ENCODE measurements at places on chromosomes 6 and 20. TPM values are rescaled to one million over a fixed set of nuclear protein-coding genes. Genes with fewer than 3 reads are reported as not detected.

GRCh38 chr20:5772704-5773103 lies 22.5 kb downstream of the SHLD1 start:
- no peak for DNase-seq
- no peaks in the 10 kb centered on the region for H3K36me3 ChIP-seq
- no peak overlapping the region for H3K27ac ChIP-seq
- no peaks in the 10 kb centered on the region for H3K27me3 ChIP-seq
- no peaks in the 10 kb centered on the region for H3K4me1 ChIP-seq

GRCh38 chr6:131729550-131729949 lies 18.7 kb upstream of the CTAGE9 start:
- no peak overlapping the region for H3K4me3 ChIP-seq
- no peak for DNase-seq
- H3K4me1 ChIP-seq = peaks cover 28% of the 10 kb centered on the region
- no peaks in the 10 kb centered on the region for H3K27me3 ChIP-seq
- H3K36me3 ChIP-seq = no peaks in the 10 kb centered on the region

DNA sequence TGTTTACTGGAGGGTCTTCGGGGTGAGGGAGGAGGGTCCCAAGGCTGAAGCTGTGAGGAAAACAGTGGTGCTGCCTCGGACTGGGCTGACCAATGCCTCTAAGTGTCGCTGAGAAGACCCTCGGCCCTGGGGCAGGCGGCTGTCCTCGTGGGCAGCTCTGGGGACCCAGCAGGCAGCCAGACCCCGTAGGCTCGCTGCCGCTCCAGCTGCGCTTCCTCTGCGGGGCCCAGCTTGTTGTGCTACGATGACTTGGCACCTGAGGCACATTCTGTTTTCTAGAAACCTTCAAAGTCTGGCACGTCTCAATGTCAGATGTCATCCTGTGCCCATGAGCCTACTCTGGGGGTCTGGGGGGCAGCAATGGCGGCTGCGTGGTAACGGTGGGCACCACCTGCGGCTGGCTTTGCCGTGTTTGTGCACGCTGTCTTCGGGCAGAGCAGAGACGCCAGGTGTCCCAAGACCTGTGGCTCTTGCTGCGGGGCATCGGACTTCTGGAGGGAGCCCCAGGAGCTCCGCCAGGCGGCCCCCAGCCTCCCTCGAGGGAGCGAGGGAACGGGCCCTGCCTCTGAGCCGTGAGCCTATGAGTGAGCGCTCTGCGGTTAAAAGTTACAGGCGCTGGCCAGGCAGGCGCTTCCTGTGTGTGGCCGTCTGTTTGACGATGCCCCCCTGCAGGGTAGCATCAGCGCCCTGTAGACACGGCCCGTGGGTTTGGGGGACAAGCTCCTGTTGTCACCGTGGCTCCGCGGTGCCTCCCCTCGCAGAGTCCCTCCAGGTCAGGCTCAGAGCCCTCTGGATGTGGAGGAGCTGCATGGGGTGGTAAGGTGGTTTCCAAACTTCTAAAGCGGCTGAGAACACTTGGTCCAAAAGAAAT lies 6.8 kb downstream of the SLC17A9 start:
- H3K4me3 ChIP-seq = no peak overlapping the region
- peaks cover 4% of the 10 kb centered on the region for H3K4me1 ChIP-seq
- H3K27me3 ChIP-seq = no peaks in the 10 kb centered on the region
- DNase-seq = peak; percentile 51

DNA sequence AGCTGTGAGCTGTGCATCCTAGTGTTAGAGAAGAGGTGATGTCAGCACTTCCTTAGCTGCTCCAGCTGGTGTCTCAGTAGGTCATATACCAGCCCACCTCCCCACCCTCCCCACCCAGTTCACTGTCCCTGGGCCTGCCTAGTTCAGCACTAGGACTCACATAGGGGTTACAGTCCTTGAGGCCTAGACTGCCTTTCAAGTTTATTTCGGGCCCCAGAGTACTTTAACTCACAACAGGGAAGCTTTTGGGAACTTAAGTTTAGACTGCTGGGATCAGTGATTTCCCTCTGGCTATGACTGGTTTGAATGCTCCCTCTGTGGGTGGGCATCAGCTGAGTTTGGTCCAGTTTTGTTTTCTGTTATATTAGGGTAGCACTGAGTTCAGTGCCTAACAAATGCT lies 139.2 kb upstream of the MMS22L start:
- no peaks in the 10 kb centered on the region for H3K36me3 ChIP-seq
- no peak overlapping the region for H3K27ac ChIP-seq
- H3K4me1 ChIP-seq = no peaks in the 10 kb centered on the region
- no peak overlapping the region for H3K4me3 ChIP-seq
- DNase-seq = no peak

Gene HLA-DPB1
- 8.7 TPM for total RNA-seq

Gene GTF3C6
- total RNA-seq = 35.1 TPM

DNA sequence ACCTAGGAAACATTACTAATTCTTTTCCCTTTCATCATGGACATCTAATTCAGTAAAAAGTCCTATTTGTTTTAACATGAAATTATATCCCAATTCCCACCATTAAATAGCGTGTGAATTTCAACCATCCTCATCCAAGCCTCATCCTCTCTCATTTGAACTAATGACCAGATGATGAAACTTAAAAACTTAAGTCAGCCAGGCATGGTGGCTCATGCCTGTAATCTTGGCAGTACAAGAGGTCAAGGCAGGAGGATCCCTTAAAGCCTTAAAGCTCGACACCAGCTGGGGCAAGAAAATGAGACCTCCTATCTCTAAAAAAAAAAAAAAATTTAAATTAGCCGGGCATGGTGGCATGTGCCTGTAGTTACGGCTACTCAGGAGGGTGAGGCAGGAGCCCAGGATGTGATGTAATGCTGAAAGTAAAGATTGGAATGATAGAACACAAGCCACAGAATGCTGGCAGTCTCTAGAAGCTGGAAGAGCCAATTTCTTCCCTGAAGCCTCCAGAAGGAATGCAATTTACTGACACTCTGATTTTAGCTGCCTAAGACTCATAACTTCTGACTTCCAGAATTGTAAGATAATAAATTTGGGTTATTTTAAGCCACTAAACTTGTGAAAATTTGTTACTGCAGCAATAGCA lies 27.1 kb upstream of the HAO1 start:
- no peaks in the 10 kb centered on the region for H3K36me3 ChIP-seq
- no peaks in the 10 kb centered on the region for H3K27me3 ChIP-seq
- DNase-seq = peak; percentile 25

- no peak for DNase-seq
- no peaks in the 10 kb centered on the region for H3K36me3 ChIP-seq
- no peaks in the 10 kb centered on the region for H3K27me3 ChIP-seq
- H3K4me3 ChIP-seq = no peak overlapping the region
Observed at GRCh38 chr20:53879048-53879684, 191.2 kb downstream of the BCAS1 start.

Gene SLC17A1
- not detected for total RNA-seq

Gene ZC2HC1B
- not detected for total RNA-seq

Gene CLPSL2
- not detected for total RNA-seq

DNA sequence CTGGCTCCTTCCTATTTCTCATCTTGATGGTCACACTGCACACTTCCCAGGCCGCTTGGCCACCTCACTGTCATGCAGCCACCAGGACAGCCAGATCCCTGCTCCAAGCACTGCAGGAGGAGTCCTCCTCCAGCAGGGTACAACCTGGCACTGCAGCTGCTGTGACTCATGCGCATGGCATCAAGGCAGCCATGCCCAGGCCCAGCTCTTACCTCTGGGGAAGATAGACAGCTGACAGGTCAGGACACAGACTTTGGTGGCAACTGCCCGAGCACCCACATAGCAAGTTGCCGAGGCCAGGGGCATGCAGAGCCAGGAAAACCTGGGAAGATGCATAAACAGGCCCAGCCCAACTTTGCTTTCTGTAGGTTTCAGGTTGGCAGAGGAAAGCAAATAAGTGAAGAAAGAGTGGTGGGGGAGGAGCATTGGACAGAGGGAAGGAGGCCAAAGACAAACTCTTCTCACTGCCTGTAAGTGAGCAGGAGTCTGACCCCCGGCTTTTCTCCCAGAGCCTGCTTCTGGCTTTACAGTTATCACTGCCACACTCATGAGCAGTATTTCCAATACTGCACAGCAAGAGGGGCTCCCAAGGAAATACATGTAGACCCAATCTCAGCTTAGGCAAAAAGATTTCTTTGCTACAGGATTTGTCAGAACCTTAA lies 38.8 kb downstream of the SLC22A3 start:
- no peak overlapping the region for H3K27ac ChIP-seq
- H3K4me1 ChIP-seq = no peaks in the 10 kb centered on the region
- H3K4me3 ChIP-seq = no peak overlapping the region
- no peak for DNase-seq
- no peaks in the 10 kb centered on the region for H3K36me3 ChIP-seq
- H3K27me3 ChIP-seq = no peaks in the 10 kb centered on the region

Gene RPP21
- 24.6 TPM for total RNA-seq

DNA sequence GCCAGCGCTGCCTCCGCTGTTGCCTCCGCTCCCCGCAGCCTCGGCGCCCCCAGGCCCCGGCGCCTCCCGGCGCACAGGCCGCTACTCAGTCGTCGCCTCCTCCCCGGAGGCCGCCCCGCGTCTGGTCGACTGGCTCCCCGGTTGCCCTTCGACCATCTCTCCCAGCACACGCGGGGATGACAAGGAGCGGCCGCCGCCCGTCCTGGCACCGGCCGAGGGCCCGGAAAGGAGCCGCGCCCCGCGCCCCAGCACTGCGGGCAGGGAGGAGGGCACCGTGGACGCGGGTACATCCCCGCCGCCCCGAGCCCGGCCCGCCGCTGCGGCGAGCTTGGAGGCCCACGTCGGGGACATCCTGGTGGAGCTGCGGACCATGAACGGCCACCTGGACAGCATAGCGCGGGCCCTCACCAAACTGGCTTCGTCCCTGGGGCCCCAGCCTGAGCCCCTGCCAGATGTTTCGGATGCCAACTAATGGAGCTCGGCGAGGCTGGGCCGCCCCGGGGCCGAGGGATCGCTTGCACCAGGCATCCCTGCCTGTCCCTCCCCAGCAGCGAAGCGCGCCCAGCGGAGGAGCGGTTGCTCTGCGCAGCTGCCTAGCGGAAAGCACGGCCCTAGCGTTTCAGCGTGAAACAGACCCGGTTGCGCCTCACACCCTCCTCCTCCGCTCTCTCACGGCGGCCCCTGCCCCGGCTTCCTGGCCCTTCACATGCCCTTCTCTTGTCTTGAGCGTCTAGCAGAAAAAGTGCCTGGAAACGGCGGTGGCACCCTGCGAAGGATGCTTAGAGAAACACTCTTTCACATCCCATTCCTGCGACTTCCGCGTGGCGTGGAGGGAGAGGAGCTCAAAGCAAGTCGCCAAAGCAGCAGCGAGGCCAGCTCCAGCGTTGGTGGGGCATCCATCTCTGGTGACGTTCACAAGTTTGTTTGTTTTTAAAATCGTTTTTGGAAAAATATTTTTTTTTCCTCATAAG lies 285.8 kb upstream of the SUPT3H start:
- H3K27ac ChIP-seq = no peak overlapping the region
- H3K4me3 ChIP-seq = no peak overlapping the region
- no peaks in the 10 kb centered on the region for H3K27me3 ChIP-seq
- DNase-seq = no peak

Gene C20orf204
- total RNA-seq = 0.59 TPM

- H3K4me3 ChIP-seq = no peak overlapping the region
- no peak for DNase-seq
- H3K27me3 ChIP-seq = no peaks in the 10 kb centered on the region
- H3K27ac ChIP-seq = no peak overlapping the region
Observed at GRCh38 chr20:43384101-43384940, 73.4 kb upstream of the SRSF6 start.

DNA sequence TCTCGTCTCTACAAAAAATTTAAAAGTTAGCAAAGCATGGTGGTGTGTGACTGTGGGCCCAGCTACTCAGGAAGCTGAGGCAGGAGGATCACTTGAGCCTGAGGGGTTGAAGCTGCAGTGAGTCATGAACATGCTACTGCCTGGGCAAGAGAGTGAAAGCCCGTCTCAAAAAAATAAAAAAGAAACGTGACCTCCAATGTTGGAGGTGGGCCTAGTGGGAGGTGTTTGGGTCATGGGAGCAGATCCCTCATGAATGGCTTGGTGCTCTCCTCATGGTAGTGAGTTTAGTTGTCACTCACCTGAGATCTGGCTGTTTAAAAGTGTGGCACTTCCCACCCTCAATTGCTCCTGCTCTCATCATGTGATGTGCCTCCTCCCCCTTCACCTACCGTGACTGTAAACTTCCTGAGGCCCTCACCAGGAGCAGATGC lies 24.3 kb downstream of the RBL1 start:
- no peaks in the 10 kb centered on the region for H3K4me1 ChIP-seq
- no peak overlapping the region for H3K4me3 ChIP-seq
- peaks cover 6% of the 10 kb centered on the region for H3K36me3 ChIP-seq
- DNase-seq = no peak

All from osteoblast (primary cell).